ENCODE measurements at places on chromosomes 1 and 21.
A peak's percentile ranks its signal among the peaks of the same experiment; 100 is the strongest.

DNA sequence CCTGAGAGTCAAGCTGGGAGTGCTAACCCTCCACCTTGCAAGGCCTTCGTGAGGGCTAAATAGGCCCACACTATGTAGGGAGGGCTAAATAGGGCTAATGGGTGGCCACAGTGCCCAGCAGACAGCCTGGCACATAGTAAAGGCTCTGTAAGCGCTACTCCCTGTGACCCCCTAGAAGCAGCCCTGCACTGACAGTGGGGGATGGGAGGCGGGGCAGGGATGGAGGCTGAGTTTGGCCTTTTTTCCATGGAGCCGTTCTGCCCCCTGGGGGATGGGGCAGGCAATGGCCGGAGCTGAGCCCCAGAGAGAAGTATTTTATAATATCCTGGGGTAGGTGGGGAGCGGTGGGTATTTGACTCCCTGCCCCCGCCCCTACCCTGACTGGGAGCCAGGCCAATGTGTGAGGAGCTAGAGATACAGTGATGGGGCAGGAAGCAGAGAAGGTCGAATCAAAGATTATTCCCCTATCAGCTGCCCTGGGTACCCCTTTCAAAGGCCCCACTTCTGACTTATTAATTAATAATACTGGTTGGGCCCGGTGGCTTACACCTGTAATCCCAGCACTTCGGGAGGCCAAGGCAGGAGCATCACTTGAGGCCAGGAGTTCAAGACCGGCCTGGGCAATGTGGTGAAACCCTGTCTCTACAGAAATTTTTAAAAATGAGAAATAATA is 42.3 kb downstream of the LACTBL1 start:
- DNase-seq = peak; percentile 60

- DNase-seq = no peak
These were observed 22.8 kb upstream of the ABCA4 start for GRCh38 chr1:94143809-94144176.

- no peak for DNase-seq
These were observed 39.4 kb downstream of the NRDC start for GRCh38 chr1:51839094-51839493.

DNA sequence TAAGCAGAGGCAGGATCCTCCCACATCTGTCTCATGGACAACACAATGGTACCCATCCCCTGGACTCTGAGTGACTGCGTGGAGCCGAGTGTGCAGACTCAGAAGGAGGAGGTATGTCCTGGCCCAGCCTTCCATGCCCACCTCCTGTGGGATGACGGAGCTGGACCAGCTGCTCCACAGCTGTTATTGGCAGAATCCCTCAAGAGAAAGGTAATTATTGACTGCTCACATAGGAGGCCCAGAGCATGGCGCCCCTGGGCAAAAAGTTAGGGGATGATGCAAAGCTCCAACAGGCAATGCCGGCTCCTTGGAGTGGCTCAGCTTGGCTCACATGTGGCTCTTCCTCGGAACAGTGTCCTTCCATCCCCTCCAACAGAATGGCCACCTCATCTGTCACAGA is 12.2 kb upstream of the ACTRT2 start:
- DNase-seq = no peak

- no peak for DNase-seq
These were observed 57.8 kb upstream of the RAVER2 start for GRCh38 chr1:64686828-64687724.

DNA sequence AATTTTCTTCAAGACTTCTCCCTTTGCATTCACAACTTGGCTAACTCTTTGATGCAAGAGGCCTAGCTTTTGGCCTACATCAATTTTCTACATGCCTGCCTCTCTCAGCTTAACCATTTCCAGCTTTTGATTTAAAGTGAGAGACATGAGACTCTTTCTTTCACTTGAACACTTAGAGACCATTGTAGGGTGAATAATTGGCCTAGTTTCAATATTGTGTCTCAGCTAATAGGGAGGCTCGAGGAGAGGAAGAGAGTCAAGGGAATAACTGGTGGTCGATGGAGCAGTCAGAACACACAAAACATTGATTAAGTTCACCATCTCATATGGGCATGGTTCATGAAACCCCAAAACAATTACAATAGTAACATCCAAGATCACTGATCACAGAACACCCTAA is 225.5 kb downstream of the TPR start:
- no peak for DNase-seq

DNA sequence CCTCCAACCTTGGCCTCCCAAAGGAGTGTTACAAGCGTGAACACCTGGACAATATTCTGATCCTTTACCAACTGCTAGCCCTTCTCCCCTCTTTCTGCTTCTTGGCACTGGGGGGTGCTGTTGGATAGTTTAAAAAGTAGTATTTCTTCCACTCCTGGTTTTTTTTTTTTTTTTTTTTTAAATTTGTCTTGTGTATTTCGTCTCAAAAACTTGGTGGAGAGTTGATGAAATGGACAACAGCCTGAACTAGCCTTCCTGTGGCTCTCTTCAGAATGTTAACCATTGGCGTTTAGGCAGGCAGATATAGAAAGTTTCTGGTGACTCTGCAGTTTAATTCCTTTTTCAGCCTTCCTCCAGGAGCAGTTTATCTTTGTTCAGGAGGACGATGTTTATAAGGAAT is 69.7 kb upstream of the USP24 start:
- DNase-seq = no peak

- DNase-seq = no peak
These were observed 10.6 kb downstream of the CFAP126 start for GRCh38 chr1:161357073-161357472.

DNA sequence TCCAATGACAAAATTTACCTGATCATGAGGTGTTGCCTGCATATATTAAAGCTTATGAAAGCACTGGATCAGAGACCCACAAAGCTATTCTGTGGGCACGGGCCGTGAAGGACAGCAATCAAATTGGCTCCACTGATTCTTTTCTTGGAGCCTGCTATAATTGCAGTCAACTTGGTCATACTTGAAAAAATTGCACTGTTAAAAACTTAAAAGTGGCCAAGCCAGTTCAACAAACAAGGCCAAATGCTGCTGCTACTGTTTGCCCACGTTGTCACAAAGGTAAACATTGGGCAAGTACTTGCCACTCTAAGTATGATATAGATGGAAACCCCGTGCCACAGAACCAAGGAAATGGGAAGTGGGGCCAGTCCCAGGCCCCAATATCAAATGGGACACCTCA is 37.8 kb downstream of the CYP4A11 start:
- DNase-seq = no peak

- peak; percentile 81 for DNase-seq
These were observed 32.1 kb downstream of the TGFB2 start for GRCh38 chr1:218377143-218377660.

- no peak for DNase-seq
These were observed 8.8 kb downstream of the MYCL start for GRCh38 chr1:39892601-39893595.

- no peak for DNase-seq
These were observed 161.8 kb downstream of the DPYD start for GRCh38 chr1:97759078-97759477.

- DNase-seq = no peak
These were observed 46.9 kb downstream of the IER5 start for GRCh38 chr1:181135437-181135731.

GRCh38 chr1:205229399-205229871 is 1.7 kb downstream of the TMCC2 start:
- peak; percentile 77 for DNase-seq

- no peak for DNase-seq
These were observed 37.4 kb downstream of the PTPRC start for GRCh38 chr1:198676253-198676652.

DNA sequence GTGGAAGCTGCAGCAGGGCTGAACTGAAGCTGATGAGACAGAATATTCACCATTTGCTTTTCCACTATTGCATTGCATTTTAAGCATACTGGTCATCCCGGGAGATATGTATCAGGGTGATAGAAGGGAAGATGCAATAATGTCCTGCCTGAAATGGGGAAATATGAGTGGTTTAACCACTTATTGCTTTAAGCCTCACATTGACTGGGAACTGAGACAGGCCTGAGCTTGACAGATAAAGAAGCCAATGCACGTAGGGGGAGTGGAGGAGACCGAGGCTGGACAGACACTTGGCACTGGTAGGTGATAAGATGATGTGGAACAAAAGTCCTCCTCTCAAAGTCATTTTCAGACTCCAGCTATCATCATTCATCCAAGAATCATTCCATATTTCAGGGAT is 911.7 kb upstream of the NCAM2 start:
- no peak for DNase-seq

DNA sequence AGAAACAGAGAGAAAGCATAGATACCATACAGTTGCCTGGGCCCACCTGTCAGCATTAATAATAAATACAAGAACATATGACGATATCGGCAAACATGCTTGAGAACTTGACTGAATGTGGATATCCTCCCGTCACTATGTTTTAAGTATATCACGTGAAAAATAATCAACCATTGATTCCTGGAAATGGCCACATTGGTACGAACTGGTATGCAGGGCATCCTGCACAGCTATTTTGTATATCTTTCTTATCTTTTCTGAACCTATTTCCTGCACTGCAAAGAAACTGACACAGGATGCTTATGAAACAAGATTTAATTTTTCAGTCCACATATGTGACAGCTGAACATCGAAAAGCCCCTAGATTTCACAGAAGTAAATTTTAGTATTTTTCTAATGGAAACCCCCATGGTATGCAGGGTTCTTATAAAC is 22.8 kb upstream of the RGS1 start:
- no peak for DNase-seq

DNA sequence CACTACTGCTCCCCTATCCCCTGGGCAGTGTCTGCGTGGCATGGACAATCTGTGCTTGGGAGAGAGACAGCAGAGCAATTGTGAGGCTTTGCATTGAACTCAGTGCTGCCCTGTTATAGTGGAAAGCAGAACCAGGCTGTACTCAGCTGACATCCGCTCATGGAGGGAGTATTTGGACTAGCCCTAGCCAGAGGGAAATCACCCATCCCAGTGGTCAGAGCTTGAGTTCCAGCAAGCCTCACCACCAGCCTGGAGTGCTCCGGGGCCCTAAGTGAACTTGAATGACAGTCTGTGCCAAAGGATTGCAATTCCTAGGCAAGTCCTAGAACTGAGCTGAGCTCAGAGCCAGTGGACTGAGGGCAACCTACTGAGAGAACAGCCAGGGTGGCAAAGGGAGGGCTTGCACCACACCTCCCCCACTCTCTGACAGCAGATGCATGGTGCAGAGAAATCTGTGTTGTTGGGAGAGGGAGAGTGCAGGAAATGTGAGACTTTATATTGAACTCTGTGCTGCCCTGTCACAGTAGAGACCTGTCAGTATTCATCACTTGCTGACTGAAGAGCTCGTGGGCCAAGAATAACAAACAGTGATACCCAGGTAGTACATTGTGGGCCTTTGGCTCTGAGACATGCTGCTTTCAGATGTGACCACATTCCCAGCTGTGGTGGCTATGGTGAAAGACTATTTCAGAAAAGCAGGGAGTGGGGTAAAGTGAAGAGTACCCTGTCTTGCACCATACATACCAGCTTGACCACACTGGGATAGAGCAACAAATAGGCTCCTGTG is 107.7 kb upstream of the SLC5A9 start:
- DNase-seq = no peak

DNA sequence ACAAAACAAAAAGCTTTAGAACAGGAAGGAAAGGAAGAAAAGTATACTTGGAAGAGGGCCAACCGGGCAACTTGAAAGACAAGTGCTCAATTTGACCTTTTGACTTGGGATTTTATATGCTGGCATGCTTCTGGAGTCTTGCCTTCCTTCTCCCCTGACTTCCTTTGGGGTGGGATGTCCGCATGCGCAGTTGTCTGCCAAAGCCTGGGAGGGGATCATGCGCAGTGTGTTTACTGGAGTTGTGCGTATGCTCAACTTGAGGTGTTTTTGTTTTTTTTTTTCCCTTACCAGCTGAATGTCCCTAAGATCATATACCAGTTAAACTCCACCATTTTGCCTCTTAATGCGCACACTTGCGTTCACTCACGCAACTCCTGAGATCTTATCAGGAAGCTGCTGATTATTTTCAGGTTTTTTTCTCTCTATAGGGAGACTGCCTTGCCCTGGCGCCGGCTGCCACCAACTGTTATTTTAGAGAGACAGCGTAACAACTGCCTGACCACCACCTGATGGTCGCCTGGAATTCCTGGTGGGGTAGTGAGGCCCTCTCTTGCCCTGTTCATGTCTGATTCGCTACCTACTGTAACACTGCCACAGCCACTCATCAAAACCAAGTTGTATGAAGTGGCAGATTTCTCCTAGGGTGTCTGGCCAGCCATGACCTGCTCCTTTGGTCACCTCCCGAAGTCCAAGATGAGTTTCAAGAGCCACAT is 138.7 kb upstream of the ZNF644 start:
- DNase-seq = no peak

DNA sequence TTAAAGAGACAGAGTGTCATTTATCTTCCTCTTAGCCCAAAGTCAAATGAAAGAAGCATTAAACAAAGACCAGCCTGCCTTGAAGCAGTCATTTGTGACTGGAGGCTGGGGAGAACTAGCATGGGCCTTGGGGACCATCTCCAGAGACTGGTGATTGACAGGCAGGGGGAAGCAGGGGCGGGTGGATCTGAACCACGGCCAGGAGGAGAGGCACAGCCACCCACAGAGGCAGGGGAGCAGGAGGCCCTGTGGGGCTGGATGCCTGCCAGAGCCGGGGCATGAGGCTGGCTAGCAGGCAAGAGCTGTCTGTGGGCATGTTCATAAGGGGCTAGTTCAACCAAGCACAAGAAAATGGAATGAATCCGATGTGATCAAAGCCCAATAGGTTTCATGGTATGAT is 73.9 kb downstream of the PLXNA2 start:
- DNase-seq = no peak

- no peak for DNase-seq
These were observed 28.0 kb downstream of the LYPLAL1 start for GRCh38 chr1:219201656-219202055.

DNA sequence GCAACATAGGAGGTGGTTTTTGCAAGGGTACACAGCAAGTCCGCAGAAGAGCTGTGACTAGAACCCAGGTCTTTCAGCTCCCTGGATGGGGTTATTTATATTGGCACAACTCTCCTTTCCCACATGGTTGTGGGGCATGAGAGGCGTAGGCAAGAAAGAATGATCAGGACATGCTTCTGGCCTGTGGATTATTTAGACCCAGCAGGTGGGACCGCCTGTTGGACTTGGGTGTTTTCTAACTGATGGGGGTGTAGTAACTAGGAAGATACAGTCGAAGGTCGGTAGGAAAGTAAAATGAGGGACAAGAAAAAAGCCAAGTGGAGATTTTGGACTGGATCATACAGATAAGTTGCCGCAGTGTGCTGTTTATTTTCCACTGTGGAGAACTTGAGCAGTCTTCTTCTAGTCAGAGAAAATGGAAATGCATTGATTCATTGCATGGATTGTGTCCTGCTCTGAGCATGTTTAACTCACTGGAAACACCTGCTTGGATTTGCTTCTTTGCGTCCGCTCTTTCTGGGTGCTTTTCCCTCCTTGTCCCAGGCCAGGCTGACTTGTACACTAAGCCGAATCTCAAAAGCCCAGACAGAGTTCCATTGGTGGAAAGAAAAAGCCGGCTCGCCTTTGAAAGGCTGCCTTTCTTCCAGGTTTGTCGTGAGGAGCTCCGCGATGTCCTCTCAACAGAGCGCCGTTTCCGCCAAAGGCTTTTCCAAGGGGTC is 592 bp downstream of the CRCT1 start:
- DNase-seq = no peak

GRCh38 chr1:200620273-200621131 is at the start of gene KIF14:
Gene KIF14 (minus strand): TSS chr1:200620751. CDS start chr1:200618723, 2,028 bp downstream.
- peak; percentile 93 for DNase-seq
